ENCODE measurements at places on chromosomes 3 and 15.
A peak's percentile ranks its signal among the peaks of the same experiment; 100 is the strongest.

GRCh38 chr3:114178770-114179368, at the start of gene DRD3:
Gene DRD3 (minus strand): TSS chr3:114179052. CDS start chr3:114171992, 7,060 bp downstream.
- DNase-seq = no peak

- no peak for DNase-seq
These were observed 6.0 kb upstream of the PLCB2 start for GRCh38 chr15:40313531-40314398.

DNA sequence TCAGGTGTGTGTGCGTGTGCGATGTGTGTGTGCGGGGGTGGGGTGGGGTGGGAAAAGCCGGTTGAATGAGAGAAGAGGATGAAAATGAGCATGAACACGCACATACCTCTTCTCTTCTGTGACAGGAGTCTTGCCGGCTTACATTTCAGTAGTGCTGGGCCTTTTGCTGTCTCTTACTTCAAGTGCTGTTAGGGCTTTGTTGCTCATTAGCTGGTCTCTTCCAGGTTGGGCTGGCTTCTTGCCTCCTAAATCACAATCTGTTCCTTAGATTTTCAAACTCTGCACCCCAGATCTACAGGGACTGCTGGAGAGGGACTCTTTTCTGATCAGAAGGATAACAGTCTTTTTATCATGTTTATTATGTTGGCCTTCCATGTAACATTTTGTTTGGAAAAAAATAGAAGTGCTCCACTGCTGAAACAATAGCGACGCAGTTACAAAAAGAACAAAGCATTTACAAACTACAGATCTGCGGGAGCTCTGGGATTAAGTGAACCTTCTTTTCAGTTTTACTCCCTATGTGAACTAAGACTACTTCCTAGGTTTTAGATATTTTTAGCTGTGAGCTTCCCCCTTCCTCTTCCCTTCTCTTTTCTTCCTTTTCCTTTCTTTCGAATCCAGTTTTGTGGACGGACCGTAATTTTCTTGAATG, 48.5 kb downstream of the USP13 start:
- no peak for DNase-seq

GRCh38 chr3:174466471-174467054, 392.6 kb upstream of the NAALADL2 start:
- DNase-seq = no peak

DNA sequence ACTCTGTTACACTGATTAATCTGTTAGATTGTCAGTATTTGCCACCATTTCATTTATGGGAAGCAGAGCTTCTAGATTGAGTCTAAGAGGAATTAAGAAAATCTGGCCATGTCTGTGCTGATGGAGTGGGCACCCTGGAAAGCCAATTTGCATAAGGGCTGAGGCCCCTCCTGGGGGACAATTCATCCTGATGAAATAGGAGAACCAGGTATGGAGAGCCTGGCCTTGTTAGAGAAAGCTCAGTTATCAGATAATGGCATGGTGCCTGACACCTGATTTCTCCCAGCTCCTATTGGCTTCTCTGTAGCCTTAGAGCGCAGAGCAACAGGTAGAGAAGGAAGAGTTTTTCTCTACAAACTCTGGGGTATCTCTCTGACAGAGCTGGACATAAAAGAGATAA, 114.2 kb downstream of the EBLN2 start:
- no peak for DNase-seq

GRCh38 chr3:87088993-87089841, 98.3 kb upstream of the VGLL3 start:
- DNase-seq = peak; percentile 39

GRCh38 chr15:56281145-56281544, 37.5 kb upstream of the RFX7 start:
- DNase-seq = no peak

Data from NCI-H1930 (cell line).